ENCODE measurements at places on chromosomes 12 and 14.

GRCh38 chr14:101078892-101079221 is 175.3 kb upstream of the RTL1 start:
- no peak for DNase-seq

DNA sequence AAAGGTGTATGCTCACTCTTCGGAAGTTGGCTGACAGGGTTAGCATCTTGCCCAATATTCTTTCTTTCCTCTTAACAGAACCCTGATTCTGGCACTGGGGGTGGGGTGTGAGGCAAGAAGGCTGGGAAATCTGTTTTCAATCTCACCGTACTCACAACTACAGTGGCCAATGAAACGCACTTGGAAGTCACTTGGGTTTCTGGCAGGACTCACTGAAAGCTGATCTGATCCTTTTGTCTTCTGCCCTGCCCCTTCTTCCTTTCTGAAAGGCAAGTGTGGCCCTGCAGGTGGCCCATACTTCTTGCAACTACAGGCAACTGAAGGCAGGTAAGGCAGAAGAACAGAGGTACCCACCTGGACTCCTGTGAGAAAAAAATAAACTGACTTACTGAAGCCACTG is 106.9 kb downstream of the STXBP6 start:
- no peak for DNase-seq

DNA sequence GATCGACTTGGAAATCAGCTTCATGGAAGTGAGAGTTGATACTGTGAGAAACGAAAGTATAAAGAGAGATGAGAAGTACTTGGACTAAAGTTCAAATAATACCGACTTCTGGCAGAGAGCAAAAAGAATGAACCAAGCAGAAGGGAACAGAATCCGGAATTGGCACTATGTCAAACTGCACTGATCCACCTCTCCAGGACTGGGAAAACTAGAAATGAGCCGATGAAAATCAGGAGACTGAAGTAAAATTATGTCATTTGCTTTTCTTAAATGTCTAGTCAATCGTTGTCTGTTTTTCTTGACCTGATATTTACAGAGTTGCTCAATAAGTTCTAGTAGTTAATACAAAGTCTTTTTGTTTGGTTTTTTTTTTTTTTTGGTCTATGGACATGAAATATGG is 163.0 kb upstream of the FOXG1 start:
- no peak for DNase-seq

- DNase-seq, result no peak
Observed at GRCh38 chr12:42373669-42374068, 47.7 kb downstream of the PPHLN1 start.

- DNase-seq, result peak; percentile 66
Observed at GRCh38 chr14:24678801-24679247, 44.8 kb upstream of the GZMB start.
